Islet precursor cell (in vitro differentiated cells): ENCODE measurements at places on chromosomes 1 and 21.
A peak's percentile ranks its signal among the peaks of the same experiment; 100 is the strongest.

DNA sequence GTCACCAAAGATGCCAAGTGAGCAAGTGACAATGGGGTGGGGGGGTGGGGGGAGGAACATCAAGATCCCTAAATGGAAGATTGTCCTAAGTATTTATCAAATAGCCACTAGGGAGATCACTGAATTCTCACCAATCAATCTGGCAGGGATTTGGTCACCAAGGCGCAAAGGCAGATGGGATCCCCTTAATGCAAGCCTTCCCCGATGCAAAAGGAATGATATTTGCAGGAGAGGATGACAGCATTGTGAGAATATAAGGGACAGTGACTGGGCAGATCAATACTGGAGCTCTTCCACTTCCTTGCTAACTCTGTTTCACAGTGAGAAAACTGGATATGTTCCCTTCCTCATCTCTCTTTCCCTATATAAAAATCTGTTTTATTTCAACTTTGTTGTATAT lies 40.9 kb downstream of the DUSP10 start:
- no peak for DNase-seq

DNA sequence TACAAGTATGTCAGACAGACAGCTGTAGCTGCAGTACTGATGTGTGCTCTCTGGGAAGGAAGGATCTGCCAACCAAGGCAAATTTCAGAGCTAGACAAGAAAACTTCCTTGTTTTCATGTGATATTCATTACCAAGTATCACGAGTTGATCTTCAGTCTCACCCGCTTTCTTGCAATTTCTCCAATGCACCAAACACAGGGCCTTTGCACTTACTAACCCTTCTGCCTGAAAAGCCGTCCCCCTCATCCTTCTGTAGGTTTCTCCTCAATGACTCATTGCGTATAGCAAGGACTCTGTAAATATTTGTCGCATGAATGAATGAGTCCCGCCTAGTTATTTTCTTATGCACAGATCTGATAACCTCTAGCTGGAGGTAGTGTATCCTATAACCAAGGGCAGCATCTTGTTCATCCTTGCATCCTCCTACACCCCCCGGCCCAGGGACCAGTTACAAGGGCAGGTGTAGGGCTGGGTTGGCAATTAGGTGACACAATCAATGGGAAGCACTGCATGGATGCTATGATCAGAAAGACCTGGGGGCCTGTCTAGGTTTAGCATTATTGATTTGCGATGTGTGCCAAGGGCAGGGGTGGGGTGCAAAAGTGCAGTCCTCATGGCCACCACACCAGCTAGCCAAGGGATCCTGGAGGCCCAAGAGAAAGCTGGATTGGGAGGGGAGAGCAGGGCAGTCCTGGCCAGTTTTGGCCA lies 51.4 kb upstream of the GPR157 start:
- no peak for DNase-seq

DNA sequence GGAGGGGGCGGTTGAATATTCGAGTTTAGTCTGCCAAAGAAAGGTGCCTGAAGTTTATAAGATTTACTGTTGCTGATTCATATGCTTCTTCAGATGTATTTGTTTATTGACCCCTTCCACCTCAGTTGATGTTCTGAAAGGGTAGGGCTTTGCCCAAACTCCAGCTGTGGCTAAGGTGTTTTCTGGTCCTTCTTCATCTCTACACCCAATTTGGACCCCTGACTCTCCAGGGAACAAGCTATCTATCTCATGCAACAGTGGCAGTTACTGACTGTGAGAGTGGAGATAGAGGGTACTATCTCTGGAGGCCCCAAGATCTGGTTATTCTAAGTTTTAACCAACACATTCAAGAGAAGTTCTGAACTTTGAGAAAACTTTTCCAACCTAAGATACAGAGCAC lies 12.6 kb upstream of the ALG14 start:
- no peak for DNase-seq

DNA sequence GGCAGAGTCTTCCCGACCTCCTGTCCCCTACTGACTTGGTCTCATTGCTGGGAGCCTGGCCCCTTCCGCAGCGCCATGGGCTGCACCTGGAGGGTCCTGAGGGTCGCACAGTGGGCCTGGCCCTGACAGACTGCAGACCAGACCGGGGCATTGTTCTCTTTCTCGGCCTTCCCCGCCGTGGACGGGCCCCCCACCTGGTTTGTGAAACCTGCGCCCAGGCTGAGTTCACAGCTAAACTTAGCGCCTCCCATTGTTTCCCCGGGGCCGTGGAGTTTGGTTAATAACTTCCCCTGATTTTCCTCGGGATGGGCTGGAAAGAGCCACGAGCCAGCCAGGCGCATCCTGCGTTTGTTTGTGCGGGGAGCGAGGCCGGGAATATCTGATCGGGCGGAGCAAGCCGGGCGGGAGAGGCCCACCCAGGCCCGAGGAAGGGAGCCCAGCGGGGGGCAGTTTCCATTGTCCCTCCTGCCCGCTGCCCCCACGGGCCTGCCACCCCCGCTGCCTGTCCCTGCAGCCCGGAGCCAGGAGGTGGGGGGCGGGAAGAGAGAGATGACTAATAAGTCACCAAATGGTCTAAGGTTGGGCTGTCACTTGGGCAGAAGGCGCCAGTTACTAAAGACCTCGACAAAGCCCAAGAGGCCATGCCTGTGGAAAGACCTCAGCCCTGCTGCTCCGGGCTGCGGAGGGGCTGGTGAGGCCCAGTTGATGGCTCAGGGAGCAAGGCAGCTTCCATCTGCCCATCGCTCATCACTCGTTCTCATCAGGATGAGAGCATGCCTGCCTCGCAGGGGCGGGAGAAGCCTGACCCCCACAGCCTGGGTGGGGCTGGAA lies 39.0 kb upstream of the ARHGEF16 start:
- no peak for DNase-seq

DNA sequence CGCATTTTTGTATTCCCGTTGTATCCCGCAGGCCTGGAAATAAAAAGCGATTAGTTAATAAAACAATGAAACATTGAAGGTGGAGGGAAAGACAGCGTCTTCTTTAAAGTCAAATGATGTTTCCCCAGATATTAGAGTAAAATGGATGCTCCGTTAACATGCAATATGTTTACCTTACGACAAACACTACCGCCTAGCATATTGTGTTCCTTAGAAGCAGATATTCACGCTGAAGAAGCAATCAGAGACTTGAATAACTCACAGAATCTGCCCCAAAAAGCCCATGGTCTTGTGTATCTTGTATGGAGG lies 583 bp upstream of the B4GALT3 start:
- no peak for DNase-seq

DNA sequence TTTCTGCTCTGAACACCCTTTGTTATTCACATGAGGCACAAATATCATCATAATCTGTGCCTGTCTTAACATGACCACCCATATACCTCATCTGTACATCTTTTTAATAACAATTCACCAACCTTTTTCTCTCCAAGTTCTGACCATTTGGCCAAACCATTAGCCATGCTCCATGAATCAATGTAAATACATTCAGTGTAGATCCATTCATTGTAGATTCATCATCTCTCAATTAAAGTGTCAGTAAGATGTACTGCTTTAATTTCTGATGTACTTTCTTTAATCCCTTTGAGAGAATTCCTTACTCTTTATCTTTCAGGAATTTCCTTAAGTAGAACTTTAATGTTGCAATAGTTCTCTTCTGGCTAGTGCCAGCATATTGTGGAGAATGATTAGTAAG lies 126.2 kb upstream of the LRRC7 start:
- no peak for DNase-seq

- DNase-seq: no peak
These were observed 105.4 kb downstream of the CD247 start for GRCh38 chr1:167412920-167413319.

GRCh38 chr1:11042065-11042464 lies 5.0 kb downstream of the MASP2 start:
- no peak for DNase-seq

DNA sequence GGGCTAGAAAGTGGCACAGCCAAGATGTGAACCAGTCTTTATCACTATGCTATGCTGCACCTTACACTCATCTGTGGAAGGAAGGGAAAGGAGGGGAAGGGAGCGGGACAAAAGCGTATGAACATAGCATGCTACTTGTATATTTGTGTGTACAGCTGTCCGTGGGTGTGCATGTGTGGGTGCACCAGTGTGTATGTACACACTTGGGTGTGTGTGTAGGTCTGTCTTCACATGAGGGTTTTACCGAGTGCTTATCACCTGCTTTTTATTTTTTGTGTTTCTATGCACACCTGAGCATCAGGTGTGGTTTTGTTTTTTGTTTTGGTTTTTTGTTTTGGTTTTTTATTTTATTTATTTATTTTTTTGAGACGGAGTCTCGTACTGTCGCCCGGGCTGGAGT lies 255.7 kb downstream of the RRAGC start:
- DNase-seq: peak; percentile 32

- DNase-seq: no peak
These were observed 204.2 kb downstream of the CAMTA1 start for GRCh38 chr1:6989212-6990159.

- DNase-seq: no peak
These were observed 17.4 kb upstream of the KCNAB2 start for GRCh38 chr1:6028042-6028850.

DNA sequence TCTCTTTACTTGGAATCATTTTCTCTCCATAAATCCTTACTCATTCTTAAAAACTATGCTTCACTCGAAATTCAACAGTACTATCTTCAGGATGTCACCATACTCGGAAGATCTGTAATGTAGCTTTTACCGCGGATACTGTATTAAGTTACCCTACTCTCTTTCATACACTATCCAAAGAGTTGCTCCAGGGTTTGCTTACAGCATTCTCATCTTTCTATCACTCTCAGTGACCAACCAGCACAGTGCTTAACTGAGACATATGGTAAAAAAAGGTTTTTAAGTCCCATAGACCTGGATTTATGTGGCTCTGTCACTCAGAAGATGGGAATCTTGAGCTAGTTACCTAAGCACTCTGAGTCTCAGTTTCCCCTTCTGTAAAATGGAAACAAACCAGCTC lies 15.8 kb downstream of the GTF2B start:
- no peak for DNase-seq

GRCh38 chr1:3028531-3029282 lies 7.4 kb downstream of the ACTRT2 start:
- no peak for DNase-seq

- DNase-seq: no peak
These were observed 218.9 kb upstream of the C1orf174 start for GRCh38 chr1:4118746-4119515.

- peak; percentile 32 for DNase-seq
These were observed 15.0 kb upstream of the PSMB2 start for GRCh38 chr1:35656148-35656862.

DNA sequence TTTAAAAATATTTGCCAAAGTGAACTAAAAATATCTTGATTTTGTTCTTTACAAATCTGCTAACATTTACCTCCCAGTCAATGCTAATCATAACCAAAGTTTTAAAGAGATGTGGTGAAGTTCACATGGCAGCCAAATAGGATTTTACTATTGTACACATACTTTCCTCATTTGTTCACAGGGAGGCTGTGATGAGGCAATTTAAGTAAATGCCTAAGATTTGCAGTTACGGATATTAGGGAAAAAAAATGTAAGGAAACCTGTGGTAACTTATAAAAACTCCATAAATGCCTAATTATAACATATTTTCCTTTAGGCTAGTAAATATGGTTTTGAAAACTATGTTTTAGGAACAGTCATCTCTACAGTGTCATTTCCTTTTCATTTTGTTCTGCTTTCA lies 32.4 kb downstream of the RGS5 start:
- no peak for DNase-seq

DNA sequence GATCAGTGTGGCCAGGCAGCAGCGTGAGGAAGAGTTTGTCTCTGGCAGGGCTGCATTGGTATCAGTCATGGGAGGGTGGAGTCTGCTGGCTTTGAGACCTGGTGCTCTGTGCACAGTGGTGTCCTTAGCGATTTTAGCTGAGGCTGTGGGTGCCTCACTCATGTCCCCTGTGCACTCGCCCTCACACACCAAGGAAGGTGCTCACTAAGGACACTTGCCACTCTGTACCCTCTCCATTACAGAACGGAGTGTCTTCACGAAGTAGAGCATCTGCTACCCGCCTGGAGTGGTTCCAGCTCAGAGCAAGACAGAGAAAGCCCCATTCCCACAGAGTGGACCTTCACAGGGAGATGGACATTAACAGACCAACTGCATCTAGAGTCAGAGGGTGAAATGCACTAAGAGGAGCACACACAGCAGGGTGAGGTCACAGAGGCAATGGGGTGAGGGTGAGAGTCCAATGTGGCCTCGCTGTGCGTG lies 117.9 kb downstream of the MATN1 start:
- no peak for DNase-seq

GRCh38 chr1:196302981-196303380 lies 305.3 kb downstream of the KCNT2 start:
- no peak for DNase-seq

DNA sequence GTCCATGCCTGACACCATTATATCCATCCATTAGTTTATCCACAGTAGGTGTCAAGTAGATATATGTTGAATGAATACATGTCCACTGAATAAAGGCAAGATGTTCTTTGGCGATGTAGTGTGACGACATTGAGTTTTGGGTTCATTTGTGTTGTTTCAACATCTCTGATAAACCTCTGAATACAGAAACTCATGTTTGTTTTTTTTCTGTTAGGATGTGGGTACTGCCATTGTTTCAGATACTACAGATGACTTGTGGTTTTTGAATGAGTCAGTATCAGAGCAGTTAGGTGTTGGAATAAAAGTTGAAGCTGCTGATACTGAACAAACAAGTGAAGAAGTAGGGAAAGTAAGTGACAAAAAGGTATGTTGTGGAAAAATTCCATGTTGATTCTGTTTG lies 28.1 kb downstream of the MDM4 start:
- DNase-seq: no peak

- DNase-seq: no peak
These were observed 244.6 kb upstream of the NEGR1 start for GRCh38 chr1:72526926-72527325.

DNA sequence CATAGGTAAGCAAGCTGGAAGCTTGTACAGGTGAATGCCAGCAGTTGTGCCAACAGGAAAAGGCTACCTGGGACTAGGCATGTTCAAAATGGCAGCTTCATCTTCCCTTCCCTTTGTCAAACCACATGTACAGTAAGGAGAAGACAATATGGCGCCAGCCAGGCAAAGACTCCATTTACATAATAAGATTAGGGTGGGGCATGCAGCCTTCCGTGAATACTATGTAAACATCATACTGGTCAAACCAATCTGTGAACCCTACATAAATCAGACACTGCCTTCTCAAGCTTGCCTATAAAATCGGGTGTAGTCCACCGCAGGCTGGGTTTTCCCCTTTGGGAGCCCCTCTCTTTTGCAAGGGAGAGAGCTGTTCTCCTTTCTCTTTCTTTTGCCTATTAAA lies 24.6 kb downstream of the ATF3 start:
- peak; percentile 2 for DNase-seq
